Ovary (tissue), 10 donors: ENCODE measurements at places on chromosomes 2 and 18.

DNA sequence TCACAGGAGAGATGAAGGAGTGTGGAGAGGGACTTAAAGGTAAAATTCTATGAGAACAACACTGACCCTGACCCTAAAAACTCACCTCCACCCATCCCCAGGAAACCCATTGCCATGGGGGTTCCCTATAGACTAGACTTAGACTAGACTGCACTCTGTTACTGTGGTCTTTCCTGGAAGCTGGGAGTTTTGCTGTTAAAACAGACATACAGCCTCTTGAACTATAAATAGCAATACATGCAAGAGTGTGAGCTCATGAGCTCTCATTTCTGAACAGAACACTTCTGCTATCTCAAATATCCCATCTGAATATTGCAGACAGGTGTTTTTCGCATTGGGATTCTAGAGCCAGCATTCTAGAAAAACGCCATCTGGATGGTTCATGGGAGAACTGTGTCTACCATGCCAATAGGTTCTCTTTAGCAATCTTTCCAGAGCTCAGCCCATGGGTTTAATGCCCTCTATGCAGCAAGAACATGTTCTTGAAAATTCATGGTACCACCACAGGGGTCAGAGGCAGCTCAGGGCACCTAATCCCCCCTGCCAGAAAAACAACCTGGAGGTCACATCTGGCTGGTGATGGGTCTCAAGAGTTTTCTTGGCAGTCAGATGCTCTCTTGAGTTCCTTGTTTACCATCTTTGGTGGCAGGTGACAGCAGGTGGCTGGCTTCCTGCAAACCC, 51.9 kb downstream of the SLC14A2 start:
- no peak for DNase-seq

DNA sequence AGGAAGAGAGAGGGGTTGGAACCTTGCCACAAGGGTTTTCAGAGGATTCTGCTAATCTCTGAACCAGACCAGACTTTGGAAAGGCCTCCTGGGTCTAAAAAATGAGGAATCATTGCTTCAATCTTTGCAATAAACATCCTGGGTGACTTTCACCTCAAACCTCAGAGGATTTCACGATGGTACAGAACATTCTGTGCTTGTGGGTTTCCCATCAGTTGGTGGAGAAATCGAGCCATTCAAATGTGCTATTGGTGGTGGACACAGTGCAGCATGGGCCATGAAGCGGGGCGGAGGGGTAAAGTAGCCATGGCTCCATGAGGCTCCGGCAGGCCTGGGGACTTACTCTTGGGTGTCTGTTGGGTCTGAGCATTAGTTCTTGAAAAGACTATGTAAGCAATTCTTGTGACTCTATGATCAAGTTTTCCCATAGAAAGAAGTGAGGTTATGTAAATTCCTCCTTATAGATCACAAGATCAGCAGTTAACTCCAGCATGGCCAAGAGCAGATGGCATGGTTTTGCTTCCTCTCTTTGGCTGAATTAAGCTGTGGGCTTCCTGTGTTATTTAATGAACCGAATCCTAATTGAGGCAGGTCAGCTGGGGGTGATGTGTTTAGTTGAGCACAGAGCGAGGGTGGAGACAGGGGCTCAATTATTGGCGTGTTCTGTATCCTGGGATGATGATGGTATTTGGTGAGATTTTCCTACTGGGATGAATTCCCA, 1.9 kb upstream of the IL1R2 start:
- DNase-seq = no peak

DNA sequence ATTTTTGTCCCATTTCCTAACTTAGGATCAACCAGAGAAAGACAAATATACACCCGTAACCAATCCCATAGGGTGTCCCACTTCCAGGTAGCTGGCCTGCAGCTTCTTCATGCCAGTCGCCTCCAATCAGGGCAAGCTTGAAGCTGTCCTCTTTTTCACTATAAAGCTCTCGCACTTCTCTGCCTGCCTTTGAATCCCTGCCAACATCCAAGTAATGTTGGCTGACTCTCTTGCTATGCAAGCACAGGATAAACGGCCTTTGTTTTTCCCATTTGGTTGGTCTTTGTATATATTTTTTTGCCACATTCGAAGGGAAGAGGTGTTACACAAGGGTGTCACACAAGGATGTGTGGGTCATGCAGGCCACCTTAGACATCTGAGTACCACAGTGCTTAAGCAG, 388.8 kb downstream of the CBLN2 start:
- no peak for DNase-seq

DNA sequence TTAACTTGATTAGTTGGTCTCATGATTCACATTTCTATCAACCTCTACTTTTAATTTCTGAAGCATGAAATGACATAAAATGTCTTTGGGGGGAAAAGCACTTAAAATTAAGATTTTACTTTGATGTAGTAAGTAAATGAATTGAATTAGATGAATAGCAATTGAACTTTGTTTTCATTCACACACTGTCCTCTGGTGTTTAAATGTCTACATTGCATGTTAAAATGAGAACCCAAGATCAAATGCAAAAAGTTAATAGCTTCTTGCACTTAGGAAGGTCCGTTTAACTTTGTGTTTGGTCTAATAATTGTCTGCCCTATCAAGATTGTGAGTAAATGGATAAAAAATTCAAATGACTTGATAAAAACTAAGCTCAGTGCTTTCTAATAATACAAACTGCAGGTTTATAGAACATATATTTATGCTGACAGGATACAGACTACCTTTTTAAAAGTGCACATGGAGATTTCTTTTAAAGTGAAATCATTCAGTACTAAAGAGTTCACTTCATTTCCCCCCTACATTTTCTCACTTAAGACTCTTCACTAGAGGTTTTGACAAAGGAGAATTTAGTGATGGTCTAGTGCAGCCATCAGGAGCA, 156.2 kb upstream of the NABP1 start:
- no peak for DNase-seq

DNA sequence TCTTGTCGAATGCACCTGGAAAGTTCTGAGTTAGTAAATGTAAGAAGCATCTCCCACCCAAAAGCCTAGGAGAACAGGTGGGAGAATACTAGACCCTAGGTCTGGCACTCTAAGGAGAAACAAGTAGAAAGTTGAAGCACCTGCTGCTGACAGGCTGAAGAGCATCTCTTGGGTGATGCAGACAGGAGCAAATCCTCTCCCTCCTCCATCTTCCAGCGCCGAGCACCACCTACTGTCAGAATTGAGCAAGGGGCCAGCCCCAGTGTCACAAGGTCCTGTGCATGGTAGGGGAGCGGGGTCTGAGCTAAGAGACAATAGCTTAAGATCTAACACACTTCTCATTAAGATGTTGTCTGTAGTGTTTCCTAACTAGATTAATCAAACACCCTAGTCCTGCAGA, 52.9 kb downstream of the HK2 start:
- no peak for DNase-seq
